ENCODE measurements at places on chromosomes 7 and 10. TPM values are rescaled to one million over a fixed set of nuclear protein-coding genes. Genes with fewer than 3 reads are reported as not detected.
A peak's percentile ranks its signal among the peaks of the same experiment; 100 is the strongest.

Gene UCMA
- not detected for total RNA-seq

Gene CRHR2
- not detected for total RNA-seq

Gene ATOH7
- not detected for total RNA-seq

Gene NXPH1
- not detected for total RNA-seq

Gene HECW1
- total RNA-seq: 3.6 TPM

Gene RPEL1
- total RNA-seq: under 0.01 TPM

Gene SLC18A3
- total RNA-seq: not detected

Gene PAX4
- total RNA-seq: not detected

Gene TYW1B
- 0.99 TPM for total RNA-seq

Gene CPED1
- total RNA-seq: 30.0 TPM

Gene TMEM139
- total RNA-seq: not detected

DNA sequence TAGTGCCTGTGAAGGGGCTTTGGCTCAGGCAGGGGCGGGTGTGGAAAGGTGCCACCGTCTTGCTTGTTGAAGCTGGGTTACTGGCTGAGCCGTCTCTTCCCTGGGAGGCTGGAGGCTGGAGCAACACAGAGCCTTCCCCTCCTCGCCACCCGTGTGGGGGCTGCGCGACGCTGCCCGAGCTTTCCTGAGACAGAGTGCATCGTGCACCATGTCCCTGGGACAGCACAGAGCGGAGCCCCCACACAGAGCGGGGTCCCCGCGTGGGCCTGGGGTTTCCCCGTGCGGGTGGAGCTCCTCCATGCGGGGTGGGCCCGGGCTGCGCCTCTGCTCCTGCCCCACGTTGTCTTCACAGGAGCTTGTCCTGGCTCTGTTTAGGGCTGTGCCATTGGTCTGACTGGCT, 69.9 kb downstream of the INPP5A start:
- DNase-seq: no peak

DNA sequence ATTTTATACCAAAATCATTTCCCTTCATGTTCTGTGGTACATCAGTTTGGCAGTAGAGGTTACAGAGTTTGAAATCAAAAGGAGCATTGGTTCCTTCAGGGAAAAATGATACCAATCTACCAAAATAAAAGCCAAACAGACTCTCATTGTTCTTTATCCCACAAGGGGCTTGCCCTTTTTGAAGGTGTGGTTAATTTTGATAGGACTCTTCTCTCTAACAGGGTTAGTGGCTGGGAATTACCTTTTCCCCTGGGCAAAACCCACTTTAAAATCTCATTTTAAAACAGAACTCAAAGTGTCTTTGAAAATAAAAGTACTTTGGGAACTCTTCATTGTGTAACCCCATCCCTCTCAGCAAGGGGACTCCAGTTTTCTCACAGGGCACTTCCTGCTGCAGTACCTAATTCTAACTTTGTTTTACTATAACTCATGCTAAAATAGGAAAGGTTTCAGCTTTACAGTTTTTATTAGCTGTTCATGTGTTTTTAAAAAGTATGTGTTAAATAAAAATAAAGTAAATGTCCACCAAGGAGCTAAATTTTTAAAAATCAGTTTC, 30.6 kb downstream of the SMNDC1 start:
- no peak for DNase-seq

DNA sequence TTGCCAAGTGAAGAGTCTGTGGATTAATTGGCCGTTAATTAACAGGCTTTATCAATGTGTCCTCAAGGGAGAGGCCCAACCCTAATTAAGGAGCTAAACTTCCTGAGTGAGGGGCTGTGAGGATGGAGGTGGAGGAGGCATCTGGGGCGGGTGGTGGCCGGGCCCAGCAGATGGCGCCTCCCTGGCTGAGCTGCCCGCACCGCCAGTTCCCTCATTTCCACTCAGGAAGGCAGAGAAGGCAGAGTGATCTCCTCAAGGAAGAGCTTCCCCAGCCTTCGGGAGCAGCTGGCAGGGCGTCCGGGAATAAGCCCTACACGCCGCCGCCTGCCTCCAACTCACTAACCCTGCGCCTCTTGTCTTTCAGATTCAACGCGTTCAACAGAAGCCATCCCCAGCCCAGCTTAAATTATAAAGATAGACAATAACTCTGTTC, 112.2 kb downstream of the CYTH3 start:
- DNase-seq: peak; percentile 79

DNA sequence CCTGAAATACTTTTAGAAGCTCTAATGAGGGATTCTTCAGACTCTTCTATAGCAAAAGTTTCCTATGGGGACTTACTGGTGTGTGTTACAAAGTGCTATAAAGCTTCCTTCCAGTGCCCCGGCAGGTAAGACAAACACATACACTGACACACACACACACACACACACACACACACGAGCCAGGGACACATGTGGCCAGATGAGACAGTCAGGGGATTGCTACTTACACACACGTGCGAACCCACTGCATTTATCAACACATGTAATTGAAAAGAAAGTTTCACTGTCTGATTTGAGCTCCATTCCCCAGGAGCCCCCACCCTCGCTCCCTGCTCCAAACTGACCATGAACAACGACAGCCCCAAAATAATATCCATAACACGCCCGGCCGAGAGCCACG, 119.8 kb downstream of the PRPF18 start:
- no peak for DNase-seq

- DNase-seq: no peak
These were observed 5.3 kb upstream of the KLF6 start for GRCh38 chr10:3790272-3790671.

DNA sequence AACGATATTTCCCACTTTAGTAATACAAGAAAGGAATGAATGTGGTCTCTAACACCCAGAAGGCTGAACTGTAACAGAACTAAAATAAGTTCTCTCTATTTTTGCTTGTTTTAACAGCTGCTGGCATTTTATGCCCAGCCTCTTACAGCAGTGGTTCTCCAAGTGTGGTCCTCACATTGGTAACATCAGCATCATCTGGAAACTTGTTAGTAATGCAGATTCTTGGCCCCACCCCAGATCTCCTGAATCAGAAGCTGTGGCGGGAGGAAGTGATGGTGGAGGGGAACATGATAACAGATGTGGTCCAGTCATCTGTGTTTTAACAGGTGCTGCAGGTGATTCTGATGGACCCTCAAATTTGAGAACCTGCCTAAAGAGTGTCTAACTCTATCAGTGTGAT, 170.1 kb downstream of the TMEM26 start:
- DNase-seq: no peak

DNA sequence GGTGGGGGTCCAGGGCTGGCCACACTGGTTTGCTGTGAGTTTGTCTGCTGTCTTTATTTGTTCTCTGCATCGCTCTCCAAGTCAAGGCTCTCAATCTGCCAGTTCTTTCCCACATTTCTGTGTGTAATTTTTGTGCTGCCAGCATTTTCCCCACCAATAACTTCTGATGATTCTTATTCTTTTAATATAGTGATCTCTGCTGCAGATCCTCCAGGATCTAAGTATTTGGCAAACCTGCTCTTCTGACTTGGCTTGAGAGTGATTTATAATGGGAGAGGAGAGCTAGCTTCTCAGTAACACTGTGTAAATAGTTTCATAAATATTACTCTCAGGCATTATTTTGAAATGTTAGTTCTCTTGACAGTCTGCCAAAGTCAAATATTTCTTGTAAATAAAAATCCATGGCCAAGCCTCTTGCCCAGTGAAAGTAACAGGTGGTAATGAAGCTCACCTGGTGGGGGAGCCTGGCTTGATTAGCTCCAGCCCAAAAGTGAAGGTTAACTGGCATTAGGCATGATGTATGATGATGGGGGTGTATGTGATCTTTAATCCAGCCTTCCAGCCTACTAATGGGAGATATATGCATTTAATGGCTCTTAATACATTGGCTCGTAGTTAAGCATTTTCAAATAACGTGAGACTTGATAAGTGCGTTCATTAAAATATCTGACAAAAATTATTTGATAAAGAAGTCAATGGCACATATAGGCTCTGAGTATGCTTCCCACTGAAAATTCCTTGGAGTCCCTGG, 1055.9 kb downstream of the KCNMA1 start:
- no peak for DNase-seq

DNA sequence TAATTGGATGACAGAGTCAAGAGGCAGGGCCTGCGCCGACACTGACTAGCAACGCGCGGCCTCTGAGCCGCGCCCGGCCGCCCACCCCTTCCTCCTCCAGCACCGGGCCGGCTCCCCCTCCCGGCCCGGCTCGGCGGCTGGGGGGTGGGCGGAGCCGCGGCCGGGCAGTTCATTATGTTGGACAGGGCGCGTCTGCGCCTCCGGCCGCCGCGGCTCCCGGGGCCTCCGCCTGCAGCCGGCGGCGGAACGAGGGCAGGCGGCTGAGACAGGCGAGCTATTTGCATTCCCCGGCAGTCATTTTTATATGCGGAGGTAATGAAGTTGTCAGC, 106.7 kb downstream of the SNX10 start:
- peak; percentile 7 for DNase-seq

- no peak for DNase-seq
These were observed 115.2 kb upstream of the PITRM1 start for GRCh38 chr10:3287572-3288445.

- DNase-seq: no peak
These were observed 692 bp downstream of the NEURL1 start for GRCh38 chr10:103493916-103494877.

DNA sequence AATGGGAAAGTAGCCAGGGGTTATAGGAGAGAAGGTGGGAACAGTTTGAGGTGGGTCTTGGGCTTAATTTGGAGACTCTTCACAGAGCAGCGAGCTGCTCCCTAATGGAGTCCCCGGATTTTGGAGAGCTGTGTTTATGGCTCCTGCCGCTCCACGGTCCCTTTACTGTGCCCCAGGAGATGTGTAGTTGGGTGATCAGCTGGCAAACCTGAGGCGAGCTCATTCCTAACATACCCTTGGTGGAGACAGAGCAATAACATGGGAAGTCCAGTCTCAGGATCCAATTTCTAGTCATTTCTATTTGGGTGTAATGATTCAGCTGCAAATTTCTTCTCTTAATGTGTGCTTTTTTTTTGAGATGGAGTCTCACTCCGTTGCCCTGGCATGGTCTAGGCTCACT, 1.5 kb downstream of the GARIN1A start:
- DNase-seq: no peak

- DNase-seq: peak; percentile 1
These were observed 94.5 kb downstream of the SEC61G start for GRCh38 chr7:54664235-54665228.

GRCh38 chr7:126227643-126228042, 1025.1 kb downstream of the GRM8 start:
- DNase-seq: no peak

Measured in fibroblast of the aortic adventitia (primary cell).